ENCODE measurements at places on chromosomes 12 and 14.

DNA sequence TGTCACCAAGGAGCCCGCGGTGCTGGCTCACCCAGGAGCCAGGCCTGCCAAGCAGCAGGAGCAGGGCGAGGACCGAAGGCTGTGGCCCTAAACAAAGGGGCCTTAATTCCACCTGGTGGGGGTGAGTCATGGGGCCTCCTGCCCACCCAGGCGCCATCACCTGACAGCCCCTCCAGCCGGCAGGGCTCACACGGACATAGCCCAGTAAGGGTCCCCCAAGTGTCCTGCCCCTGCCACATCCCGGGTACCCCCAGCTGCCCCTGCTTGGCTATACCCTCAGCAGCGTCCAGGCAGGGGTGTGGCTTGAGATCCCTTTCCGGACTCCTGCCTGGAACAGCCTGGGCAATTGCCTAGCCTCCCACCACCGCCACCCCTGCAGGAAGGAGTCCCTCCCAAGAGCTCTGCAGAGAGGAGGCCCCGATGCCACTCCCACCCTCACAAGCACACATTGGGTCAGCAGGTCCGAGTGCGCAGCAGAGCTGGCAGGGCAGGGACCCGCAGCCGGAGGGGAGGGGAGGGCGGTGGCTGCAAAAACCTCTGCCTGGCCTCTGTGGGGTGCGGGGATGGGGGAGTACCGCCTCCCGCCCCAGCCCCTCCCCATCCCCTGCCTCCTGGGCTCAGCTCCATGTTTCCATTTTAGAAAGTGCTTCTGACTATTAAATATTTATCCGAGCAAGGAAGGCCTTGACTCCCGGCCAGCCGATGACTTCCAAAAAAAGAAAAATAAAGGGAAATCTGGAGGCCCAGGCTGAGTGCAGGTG is 4.6 kb downstream of the AHNAK2 start:
- no peak for DNase-seq

GRCh38 chr12:111034083-111034885 is 113.9 kb upstream of the MYL2 start:
- DNase-seq, result no peak

- no peak for DNase-seq
These were observed 17.8 kb downstream of the FOXG1 start for GRCh38 chr14:28784096-28785048.

GRCh38 chr14:44505588-44505987 is 1.5 kb downstream of the FSCB start:
- DNase-seq, result no peak

DNA sequence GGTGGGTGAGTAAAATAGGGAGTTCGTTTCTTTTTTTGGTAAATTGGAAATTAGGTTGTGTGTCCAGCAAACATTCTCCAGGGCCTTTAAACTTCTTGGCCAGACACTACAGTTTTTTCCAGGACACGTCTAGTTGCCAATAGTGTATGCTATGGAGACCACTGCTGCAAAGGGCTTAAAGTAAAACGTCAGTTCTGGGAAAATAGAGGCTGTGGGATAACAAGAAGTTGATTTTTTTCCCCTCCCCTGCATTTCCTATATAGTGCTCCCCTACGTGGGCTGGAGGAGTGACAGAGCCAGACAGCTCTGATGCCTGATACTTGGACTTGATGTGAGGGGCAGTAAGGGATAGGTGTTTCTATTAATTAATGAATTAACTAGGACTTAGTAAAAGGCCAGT is 2.4 kb downstream of the ACVR1B start:
- DNase-seq, result no peak

DNA sequence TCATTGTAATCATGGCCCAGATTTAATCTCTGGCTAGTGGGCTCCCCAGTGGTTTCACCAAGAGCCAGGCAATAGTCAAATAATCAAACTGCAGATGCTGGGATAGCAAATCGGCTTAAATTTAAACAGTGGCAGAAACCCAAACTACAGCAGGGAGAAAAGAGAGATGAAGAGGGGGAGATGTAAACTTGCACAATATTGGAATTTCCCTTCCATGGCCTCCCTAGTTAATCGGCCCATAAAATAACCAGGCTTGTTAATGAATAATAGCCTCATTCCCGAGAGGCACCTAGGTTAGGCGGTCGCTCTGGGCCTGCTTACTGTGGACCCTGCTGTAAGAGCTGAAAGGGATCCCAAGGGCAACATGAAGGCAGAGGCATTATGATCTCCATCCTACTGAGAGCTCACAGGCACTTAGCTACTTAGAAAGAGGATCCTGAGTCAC is 116.2 kb downstream of the NUAK1 start:
- no peak for DNase-seq

- DNase-seq, result no peak
These were observed 24.2 kb upstream of the MMP17 start for GRCh38 chr12:131803961-131804521.

All from NCI-H1436 treated with DMSO at 0.1 percent for 48 hours (cell line).